ENCODE measurements at places on chromosomes 7 and 10.

DNA sequence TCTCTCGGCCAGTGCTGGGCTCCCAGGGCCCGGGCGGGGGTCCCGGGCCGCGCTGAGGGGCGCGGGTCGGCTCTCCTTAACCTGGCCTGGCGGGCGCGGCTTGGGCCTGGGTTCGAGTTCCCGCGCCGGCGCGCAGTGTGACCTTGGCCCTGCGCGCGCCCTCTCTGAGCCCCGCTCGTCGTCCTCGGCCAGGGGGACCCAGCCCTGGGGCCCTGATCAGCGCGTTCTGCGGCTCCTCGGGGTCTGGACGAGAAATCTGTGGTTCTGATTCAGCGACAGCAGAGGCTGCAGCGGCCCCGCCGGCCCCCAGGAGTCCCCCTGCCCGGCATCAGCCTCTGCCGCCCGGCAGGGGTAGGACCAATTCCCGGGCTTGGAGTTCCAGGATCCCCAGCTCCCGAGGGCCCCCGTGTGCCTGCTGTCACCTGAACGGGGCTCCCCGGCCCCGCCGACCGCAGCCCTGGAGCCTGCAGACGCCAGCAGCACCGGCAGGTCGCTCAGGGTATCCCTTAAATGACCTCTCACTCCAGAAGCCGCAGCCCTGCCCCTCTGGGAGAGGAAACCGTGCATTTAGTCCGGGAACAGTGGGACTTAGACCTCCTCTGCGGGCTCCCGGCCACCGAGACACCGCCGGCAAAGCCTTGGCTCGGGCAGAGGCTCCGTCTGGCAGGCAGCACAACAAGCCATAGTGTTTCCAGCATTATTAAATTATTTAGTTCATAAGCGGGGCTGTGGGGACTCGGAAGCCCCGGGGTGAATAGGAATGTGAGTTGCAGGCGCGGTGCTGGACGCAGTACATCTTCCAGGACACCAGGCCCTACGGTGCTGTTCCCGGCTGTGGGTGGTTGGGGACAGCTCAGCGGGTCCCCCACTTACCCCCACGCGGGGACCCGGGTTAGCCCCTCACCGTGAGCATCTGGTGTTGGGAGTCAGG is 572 bp downstream of the CHST12 start:
- no peak for DNase-seq

DNA sequence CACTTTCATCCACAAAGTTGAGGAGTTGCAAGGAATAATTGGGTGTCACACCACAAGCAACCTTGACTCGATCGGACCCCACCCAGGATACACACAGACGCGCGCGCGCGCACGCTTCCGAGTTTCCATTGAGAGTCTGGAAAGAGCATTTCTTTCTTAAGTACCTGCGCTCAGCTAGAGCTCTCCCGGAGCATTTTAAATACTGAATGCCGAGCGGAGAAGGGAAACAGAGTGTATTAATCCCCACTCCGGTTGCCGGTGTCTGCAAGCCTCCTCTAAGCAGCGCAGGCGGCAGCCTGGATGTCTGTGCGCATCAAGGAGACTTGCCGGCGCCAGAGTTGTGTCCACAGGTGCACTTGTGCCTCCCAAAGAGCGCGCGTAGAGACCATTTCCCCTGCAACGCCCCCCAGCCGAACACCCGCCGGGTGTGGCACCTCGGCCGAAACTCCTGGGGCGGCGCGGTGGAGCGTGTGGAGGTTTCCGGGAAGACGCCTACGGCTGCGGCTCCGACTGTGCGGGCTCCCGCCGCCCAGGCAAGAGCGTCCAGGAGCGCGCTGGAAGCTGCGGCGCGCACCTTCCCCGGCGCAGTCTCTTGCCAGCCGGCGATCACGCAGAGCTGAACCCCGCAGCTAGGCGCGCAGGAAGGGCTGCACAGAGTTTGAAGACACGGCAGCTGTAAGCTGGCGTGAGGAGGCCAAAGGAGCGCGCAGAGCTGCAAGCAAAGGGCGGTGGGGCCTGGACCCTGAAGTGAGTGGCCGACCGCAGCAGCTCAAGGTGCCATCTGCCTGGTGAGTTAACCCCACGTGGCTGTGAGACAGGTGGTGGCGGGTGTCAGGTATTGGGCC is 1.1 kb upstream of the FEZF1 start:
- DNase-seq = no peak

GRCh38 chr7:156073366-156074052 is 261.2 kb upstream of the SHH start:
- DNase-seq = no peak

- DNase-seq = no peak
Measured at GRCh38 chr7:81949306-81949705, 179.5 kb upstream of the HGF start.

- no peak for DNase-seq
Measured at GRCh38 chr10:108393089-108393488, 1228.6 kb upstream of the SORCS1 start.

DNA sequence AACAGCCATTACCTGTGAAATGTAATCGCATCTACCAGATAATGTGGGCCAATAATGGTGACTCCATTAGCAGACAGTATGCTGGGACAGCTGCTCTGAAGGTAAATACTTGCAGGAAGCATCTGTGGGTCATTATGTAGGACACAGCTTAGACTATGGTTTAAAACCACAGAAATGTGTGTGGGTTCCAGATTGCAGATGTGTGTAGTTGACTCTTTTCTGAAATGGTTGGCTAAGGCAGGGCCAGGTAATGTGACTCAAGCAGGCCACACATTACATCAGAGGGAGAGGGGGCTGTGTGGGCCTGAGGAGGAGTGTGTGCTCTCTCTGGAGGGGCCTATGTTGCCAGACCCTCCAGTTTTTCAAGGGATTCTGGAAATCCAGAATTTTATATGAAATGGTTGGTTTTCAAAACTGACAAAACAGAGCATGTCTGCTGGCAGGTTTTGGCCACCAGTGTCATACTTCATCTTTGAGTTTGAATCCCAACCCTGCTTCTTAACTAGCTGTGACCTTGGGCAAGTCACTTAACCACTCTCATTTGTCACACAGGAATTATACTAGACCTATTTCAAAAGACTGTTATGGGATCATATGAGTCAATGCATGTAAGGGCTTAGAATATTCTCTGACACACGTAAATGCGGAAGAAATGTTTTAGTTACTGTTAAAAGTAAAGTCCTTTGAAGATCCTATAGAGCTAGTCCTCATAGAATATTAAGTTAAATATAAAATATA is 64.5 kb downstream of the MCMBP start:
- no peak for DNase-seq

GRCh38 chr7:107078517-107078966 is 34.0 kb downstream of the PRKAR2B start:
- DNase-seq = no peak

- peak; percentile 89 for DNase-seq
Measured at GRCh38 chr7:142303650-142304049, 45.8 kb upstream of the PRSS58 start.

- peak; percentile 49 for DNase-seq
Measured at GRCh38 chr7:123367484-123368122, 166.8 kb downstream of the IQUB start.

- DNase-seq = no peak
Measured at GRCh38 chr7:41574377-41574776, 128.5 kb downstream of the INHBA start.

DNA sequence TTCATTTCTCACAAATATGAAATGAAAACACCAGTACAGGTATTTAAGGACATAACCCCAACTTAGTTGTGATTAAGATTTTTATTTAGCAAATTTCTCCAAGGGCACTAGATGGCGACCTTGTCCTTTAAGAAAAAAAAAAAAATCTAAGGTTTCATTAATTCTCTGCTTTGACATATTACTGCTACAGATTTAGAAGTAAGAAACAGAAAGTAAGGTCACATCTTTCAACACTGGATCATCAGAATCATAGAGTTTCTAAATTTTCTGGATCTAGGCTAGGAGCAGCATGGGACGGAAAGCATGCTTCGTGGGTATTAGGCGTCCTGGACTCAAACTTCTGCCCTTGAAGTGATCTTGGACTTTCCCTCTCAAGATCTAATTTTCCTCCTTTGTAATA is 85.5 kb upstream of the PRKG1 start:
- DNase-seq = peak; percentile 52

DNA sequence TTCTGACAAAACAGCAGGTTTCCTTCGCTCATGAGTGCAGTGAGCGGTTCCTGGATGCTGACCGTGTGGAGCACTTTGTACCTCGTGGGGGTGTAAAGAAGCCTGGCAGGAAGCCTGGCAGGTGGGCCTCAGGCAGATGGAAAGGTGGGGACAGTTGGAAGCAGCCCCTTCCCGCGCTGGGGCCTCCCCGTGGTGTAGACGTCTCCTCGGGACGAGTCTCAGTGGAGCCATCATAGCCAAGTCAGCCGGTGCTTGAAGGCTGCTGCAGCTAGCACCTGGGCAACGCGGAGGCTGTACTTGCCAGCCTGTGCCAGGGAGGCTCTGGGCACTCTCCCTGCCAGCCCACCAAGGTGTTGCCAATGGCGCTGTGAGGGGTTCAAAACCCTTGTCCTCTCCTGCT is 154.5 kb downstream of the WDR37 start:
- no peak for DNase-seq

GRCh38 chr7:131652194-131652593 is 95.8 kb upstream of the PODXL start:
- DNase-seq = no peak

- no peak for DNase-seq
Measured at GRCh38 chr10:79383974-79384606, 36.8 kb downstream of the PPIF start.

DNA sequence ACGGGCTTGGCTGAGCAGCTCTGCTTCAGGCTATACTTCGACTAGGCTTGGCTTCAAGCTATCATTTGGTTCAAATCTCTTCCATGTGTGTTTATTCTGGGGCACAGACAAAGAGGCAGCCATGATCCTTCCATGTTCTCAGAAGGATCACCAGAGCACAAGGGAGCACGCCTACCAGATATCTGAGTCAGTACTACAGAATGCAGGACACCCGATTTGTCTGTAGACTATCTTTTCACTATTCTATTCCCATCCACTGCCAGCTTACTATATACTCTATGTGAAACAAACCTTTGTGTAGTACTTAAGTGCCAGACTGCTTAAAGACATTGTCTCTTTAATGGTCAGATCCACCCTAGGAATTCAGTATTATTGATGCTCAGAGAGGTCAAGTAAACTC is 35.1 kb downstream of the CH25H start:
- DNase-seq = no peak

DNA sequence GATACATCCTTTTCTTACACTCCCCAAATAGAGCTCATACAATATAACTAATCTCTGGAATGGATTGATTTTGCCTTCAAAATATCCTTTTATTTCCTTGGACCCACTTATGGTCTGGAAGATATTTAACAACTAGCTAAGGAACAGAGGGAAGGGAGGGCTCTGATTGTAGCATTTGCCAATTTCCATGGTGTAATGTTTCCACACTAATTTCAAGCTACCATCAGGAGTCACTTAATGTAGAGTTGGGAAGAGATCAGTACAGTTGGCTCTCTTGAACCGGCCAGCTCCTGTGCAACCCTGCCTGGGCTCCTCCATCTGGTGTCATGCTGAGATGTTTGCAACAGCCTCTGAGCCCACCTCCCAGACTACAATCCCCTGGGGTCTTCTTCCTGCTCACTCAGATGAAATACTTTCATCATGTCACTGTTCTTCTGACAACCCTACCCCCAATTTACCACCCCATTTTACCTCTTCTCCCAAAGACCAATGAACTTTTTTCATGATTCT is 8.0 kb upstream of the IL6 start:
- DNase-seq = no peak

DNA sequence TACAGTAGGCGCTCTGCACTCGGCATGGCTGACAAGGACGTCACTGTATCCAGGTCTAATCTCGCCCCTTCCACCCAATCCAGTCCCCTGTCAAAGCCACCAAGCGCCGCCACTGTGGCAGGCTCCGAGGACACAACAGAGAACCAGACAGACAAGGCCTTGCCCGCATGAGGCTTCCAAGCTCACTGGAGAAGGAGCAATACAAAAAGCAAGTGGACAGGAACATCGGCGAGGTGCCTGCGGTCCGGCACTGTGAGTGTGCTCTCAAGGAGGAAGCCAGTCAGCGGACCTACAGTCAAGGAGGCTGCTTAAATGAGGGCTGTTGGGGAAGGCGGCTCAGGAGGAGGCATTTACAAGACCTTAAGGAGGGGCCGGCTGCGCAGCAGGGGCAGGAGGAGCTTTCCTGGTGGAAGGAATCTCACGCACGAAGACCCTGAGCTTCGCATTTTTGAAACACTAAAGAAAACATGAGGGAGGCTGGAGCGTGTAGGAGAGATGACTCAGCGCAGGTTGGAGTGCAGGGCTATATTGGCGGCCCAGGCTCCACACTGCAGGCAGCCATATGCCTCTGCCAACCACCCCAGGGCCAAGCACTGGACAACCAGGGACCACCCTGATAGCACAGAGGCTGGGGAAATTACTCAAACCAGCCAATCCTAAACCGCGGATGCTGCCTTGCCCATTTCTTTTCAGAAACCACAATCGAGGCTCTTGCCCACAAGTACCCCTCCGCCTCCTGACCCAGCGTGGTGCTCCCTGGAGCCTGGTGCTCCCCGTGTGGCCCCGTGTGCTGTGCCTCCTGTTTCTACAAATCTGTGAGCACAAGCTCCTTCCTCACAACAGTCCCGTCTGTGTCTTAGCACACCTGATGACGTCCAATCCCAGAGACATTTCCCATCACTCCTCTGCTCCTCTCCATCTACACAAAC is 28.9 kb downstream of the GNA12 start:
- DNase-seq = no peak

DNA sequence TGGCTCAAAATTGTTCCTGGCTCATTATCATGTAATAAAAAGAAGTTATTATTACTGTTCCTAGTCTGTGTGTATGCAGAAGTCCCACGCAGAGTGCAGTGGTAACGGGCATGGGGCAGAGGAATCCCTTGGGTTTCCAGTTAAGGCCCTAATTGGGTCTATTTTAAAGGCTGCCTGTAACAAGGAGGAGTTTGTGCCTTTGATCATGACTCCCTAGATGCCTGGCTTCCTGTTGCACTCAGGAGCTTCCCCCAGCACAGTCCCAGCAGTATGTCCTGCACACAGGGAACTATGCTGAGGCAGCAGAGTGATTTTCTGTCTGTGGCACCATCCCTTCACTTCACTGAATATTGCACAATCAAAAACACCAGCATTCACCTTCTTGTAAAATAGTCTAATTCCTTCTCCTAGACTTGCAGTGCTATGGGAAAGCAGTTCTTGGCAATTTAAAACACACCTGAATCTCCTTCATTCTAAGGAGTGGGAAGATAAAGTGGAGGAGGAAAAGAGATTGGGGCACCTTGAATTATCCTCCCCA is 22.9 kb downstream of the SORCS1 start:
- peak; percentile 66 for DNase-seq

Data from Kasumi-1 (cell line).